CD8-positive, alpha-beta T cell (primary cell): ENCODE measurements at places on chromosomes 5 and 9. TPM values are rescaled to one million over a fixed set of nuclear protein-coding genes. Genes with fewer than 3 reads are reported as not detected.

Gene FABP6
- not detected for total RNA-seq

Gene CDO1
- total RNA-seq, result not detected

DNA sequence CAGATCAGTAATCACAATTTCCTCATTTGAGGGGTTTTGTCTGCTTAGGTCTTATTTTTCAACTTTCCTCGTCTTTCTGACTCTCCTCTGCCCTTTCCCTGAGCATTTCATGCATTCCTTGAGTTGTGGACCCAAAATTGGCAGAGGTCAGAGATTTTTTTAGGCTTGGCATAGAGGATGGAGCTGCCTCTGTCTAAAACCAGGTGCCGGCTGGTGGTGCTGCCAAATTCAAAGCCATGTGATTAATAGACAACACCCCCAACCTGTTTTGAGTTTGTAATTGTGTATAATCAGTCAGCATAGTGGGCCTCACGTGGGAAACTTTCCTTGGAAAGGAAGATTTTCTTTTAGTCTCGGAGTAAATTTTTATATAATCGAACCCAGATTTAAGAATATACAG lies 39.6 kb downstream of the TJP2 start:
- DNase-seq, result no peak

- DNase-seq, result no peak
Observed at GRCh38 chr5:115317320-115317719, 20.9 kb upstream of the CCDC112 start.

DNA sequence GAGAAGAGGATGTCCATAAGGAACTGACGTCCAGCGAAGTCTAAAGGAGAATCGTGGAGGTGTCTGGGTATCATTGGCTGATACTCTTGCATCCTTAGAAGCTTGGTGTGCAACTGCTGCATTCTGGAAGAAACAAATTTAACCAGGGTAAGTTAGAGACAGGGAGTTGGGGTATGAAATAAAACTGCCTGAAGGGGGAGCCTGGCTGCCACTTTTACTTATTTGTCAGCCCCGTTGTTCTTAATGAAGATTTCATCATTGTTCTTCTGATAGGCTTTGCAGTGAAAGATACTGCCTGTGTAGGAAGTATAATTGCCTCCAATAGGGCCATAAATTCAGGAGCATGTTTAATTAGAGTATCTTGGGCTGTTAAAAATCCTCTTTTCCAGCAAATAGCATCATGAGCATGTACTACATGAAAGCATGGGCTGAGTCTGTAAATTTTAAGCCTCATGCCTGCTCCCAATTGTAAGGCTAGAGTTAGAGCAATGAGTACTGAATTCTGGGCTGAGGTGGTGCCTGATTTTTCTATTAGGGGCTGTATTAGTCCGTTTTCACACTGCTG lies 1264.5 kb upstream of the ACO1 start:
- DNase-seq, result peak; percentile 19

DNA sequence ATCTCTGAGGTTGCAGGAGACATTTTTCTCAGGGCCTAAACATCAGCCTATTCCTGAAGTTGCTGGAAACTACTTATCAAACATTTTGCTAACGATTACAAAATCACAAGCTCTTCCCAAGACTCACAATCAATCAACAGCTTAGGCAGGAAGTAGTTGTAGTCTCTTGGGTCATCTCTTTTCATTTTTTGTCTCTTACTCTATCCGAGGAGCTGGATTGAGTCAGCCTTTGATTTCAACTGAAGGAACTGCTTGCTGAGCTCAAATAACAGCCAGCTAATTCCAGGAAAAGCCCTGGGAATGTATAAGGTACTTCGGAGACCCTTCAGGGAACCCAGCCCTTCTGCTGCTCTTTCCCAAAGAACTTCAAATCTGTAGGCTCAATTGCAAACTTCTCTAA lies 398.9 kb downstream of the PLK2 start:
- no peak for DNase-seq

Gene GAPT
- total RNA-seq, result not detected

DNA sequence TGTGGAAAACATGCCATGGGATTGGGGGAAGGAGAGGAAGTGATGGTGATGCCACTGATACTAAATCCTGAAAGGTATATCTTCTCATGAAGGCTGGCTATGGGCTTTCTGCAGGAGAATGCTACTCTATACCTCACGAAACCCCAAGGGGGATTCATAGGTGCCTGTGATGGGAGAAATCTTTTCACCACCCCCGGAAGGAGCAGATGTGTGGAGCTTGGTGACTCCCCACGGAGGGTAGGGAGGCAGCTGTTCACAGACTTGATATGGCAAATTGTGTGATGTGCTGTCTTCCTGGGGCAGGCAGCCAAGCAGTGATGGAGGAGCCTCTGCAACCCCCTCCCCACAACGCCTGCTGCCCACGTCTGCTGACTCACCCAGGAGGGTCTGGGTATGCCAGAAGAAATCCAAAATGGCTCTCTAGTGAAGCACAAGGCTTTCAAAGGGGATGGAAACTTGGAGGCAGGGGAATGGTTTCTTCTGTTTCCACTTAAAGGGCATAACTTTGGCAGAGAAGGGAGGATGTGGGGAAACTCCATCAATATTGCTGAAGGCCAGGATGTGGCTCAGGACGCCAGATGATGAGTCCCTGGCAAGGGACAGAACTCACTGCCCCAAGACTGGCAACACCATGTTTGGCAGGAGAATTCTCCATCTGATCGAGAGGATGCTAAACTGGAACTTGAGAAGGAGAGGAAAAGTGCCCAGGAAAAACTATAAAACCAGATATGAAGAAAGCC lies 188.3 kb downstream of the GABBR2 start:
- no peak for DNase-seq

DNA sequence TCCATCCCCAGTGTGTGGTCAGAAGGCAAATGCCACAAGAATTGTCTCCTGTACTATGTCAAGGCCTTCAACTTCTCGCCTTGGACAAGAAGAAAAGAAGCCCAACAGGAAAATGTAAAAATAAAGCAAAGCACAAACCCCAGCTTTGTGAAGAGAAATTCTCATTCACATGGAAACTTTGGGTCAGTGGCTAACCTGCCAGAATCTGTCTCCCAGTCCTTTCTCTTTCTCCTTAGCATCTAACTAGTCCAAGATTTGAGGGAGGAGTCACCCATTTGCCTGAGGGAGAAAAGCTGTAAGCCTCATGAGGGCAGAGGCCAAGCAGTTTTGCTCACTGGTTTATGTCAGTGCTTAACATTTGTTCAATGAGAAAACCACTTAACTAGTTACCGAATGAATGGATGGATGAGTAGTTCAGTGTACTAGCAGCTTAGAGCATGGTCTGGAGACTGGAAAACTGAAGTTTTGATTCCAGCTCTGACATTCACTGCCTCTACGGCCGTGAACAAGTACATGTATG lies 36.0 kb downstream of the ADAM19 start:
- DNase-seq, result no peak

Gene SYNPO
- 0.14 TPM for total RNA-seq

- no peak for DNase-seq
Observed at GRCh38 chr9:125544988-125545651, 161.9 kb downstream of the MAPKAP1 start.

DNA sequence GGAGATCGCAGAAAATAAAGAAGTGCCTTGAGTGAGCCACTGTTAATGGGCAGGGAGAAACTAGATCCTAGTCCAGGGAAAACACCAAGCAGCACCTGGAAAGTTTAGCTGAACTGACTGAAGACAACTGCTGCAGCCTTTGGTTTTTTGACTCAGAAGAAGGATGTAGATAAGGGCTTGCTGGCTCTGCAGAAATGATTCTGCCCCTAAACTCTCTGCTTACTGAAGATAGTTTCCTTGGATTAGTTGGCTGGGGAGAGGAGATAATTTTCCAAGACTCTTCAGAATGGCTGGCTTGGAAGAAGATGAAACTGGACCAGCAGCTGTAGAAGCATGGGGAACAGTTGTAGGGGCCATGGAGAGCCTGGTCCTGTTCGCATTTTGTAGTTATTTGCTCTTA lies 471.8 kb downstream of the KDM4C start:
- DNase-seq, result no peak

Gene GRIN3A
- not detected for total RNA-seq

Gene IL31RA
- not detected for total RNA-seq

Gene SLC34A3
- total RNA-seq, result not detected

- no peak for DNase-seq
Observed at GRCh38 chr9:106076711-106077110, 382.4 kb downstream of the TMEM38B start.

Gene TMC1
- not detected for total RNA-seq

DNA sequence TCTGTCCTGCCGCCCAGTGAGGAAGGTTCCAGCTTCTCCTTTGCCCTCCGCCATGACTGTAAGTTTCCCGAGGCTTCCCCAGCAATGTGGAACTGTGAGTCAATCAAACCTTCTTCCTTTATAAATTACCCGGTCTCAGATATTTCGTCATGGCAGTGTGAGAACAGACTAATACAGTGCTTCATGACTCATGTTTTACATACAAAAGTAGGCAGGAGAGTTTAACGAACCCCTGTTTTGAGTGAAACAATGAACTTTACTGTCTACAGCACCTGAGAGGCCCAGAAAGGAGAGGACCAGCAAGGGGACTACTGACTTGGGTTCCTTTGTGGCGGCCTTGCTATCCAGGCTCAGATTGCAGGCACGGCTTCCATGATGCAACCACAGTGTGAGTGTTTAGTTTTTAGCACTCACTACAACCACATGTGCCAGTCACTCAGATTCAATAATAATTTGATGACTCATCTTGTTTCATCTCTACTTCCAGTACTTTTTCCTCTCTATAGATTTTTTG lies 139.1 kb upstream of the CLINT1 start:
- no peak for DNase-seq

Gene GPR151
- total RNA-seq, result not detected

DNA sequence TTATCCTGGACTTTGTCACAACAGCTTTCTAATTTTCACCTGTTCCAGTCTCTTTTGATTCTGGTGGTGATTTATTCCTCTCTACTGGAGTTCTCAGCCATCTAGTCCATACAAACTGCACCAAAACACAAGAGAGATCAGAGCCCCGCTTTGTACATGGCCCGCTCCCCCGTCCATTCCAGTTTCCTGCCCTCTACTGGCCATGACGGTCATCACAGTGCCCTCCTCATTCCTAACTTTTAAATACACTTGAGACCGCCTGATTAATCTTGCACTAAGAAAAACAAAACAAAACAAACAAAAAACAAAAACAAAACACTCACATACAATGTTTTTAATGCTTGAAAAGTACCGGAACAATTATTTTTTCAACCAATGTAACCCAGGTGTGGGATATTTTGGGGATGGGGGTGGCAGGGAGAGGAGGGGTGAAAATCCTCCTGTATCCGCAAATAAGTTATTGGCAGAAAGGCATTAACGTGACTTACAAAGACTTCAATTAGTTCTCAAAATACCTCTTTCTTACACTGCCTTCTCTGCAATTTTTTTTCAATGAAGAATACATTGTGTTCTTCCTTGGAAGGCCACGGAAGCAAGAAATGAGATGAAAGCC lies 84.8 kb upstream of the PAM start:
- DNase-seq, result no peak

Gene RPP25L
- total RNA-seq, result 4.4 TPM

DNA sequence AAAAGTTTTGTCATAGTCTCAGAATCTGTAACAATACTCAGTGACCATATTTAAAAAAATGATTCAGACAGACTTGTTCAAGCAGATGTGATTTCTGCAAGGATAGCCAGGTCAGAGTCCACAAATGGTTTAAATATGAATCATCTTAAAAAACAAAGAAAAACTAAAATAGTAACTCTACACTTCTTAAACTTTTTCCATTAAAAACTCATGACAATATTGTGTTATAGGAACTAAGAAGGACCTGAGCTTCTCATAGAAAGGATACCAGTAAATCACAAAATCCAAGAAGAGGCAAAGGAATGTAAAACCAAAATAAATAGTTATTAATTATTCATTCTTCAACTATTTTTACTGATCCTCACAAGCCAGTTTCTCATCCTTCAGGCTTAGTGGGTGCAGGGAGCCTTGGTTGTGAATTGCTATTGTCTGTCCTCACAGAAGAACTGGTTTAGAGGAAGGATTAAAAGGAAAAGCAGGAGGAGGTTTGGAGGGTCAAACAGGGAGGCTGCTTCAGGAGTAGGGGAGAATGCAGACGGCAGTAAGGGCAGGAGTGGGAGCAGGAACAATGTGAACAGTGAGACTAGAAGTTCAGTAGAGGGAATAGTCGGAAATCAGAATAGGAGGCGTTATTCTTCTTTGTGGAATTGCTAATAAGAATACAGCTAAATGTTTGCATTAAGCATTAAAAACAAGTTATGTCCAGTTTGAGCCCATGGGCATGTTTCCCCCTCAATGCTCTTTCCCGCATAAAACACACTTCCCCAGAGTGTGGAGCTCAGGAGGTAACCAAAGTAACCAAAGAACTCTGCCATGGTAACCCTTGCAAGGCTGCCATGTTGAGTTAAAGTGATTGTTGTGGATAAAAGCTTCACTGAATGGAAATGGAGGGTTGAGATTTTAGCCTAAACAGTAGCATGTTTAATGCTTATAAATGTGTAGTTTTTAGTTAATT lies 110.7 kb downstream of the CCDC192 start:
- DNase-seq, result no peak

DNA sequence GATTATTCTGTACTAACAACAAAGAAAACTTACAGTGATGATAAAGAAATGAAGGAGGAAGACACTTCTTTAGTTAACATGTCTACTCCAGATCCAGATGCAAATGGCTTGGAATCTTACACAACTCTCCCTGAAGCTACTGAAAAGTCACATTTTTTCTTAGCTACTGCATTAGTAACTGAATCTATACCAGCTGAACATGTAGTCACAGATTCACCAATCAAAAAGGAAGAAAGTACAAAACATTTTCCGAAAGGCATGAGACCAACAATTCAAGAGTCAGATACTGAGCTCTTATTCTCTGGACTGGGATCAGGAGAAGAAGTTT lies 67.9 kb downstream of the VCAN start:
- DNase-seq, result no peak

DNA sequence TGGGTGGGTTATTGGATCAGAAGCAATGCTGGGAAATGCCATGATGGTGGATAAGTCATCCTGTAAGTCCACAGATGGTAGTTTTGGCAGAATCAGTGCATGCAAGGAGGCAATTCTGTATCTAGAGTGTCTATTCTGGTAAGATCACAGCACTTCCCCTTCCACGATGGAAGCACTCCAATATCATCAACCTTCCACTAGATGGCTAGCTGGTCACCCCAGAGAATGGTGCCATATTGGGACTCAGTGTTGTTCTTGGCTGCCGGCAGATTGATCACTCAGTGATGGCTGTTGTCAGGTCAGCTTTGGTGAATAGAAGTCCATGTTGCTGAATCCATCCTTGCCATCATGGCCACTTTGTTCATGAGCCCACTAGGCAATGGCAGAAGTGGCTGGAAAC lies 553.5 kb downstream of the CSNK1G3 start:
- DNase-seq, result no peak

DNA sequence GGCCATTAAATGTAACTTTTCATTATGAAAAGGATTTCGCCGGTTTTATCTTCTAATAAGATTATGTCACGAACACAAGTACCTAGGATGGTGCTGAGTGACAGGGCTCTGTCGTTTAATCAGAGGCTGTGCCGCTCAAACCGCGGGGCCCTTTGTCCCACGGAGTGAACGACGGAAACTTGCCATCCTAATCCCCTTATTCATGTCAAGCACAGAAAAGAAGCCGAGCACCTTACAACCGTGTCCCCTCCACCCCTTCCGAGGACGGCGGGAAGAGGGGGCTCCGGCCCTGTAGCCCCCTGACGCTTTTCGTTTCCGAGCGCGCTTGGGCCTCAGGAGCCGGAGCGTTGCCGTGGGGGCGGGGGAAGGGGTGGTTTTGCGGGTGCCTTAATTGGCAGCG lies 11.2 kb downstream of the LMX1B start:
- DNase-seq, result no peak

- DNase-seq, result no peak
Observed at GRCh38 chr5:119270960-119271757, 84.7 kb upstream of the TNFAIP8 start.
